Activated CD4-positive, alpha-beta T cell treated with anti-CD3 and anti-CD28 coated beads for 36 hours (primary cell): ENCODE measurements at places on chromosomes 4 and X.

- no peak for DNase-seq
Observed at GRCh38 chr4:88353324-88353723, 25.3 kb upstream of the HERC6 start.

DNA sequence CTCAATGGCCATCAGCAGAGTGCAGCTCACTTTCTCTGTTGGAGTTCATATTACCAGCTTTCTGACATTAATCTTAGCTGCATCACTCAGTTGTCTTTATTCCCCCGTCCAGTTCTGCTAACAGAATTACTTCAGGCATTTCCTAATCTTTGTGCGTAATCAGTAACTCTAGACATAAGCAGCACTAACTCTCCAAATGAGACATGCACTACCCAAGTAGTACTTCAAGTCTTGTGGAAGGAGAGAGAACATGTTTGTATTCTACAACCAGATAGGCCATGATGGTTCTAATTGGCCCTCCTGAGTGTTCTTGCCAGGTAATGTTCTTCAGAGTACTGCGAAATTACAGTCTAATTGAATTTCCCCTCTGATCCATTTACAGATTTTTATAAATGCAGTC, 448.5 kb upstream of the RPS6KA3 start:
- no peak for DNase-seq

DNA sequence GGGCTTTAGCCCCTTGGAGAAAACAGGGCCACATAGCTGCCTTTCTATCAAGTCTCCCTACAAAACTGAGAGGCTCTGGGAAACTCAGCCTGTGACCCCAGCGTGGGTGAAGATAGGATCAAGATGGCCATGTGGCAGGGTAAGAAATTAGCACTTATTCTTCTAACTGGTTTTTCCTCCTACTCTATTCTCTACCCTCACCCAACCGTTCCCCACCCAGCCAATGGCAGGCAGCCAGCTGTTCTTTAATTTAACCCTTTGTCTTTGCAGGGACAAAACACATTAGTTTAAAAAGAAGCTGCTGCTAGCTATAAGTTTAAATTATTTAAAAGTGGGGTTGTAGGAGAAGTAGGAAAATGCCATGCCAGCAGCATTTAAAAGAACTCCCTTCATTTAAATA, 2.8 kb downstream of the CLCN5 start:
- DNase-seq = no peak

DNA sequence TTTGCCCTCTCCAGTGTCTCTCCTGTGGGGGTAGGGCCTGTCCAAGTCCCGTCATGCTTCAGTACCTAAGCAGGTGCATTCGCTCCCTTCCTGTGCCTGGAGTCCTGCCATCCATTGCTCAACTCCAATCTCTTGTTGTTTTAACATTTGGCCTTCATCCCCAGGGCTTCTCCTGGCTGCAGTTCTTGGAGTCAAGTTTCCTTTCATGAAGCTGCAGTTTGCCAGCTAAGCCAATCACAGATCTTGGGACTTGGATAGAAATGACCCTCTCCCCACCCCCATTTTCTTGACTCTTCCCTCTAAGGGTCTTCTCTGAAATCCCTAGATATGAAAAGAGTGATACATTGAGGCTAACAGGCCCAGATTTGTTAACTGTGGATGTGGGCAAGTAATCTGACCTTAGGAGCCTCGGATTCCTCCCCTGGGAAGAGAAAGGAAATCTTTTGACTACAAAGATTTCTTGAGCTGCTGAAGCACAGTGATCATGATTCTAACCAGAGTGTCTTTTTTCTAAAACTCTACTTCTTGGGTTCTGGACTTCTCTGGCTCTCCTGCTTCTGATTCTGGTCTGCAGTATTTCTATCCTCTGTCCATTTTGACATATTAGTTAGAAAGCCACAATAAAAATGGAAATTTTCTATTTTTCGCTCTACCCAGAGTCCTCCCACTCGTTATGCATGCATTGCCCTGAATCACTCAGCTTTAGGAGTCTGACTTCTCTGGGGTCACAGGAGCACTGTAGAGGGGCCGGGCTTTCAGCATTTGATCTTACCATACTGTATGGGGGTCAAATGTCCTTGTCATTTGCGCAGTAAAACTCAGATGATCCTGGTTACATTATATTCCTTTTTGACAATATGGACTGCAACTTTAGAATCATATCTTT, 61.0 kb downstream of the CHRNA9 start:
- DNase-seq = no peak

GRCh38 chr4:168220893-168221292, 97.7 kb downstream of the DDX60 start:
- no peak for DNase-seq

DNA sequence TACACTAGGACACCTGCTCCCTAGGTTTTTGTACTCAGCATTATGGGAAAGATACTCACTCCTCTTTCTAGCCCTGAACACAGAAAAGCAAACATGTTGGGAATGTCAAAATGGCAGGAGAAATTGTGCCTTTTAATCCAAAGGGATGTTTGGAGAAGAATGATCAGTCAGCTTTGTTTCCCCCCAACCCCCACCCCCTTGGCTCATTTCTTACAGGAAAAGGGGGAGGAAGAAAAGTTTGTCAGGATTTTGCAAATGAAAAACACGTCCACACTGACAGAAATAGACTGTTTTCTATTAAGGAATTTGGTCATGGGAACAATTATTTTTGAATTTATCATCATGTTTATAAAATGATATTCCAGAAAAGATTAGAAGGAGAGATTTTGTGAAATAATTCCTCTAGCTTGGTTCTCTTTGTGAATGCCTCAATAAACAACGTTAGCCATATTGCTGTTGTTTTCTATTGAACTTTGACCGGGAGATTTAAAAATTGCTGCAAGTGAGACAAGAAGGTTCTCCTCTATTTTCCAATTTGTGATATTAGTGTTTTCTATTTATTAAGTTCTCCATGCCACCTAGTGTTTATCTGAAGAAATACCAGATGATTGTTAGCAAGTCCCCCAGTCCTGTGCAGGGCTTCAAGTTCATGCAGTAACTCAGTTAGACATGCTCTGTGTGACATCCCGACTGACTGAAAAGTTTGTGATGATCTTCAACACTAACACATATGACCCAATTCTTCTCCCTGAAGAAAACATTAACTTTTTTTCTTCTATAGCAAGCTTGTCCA, 31.3 kb upstream of the TFDP3 start:
- no peak for DNase-seq
